NAMALWA (cell line): ENCODE measurements at places on chromosomes 4 and X.
A peak's percentile ranks its signal among the peaks of the same experiment; 100 is the strongest.

DNA sequence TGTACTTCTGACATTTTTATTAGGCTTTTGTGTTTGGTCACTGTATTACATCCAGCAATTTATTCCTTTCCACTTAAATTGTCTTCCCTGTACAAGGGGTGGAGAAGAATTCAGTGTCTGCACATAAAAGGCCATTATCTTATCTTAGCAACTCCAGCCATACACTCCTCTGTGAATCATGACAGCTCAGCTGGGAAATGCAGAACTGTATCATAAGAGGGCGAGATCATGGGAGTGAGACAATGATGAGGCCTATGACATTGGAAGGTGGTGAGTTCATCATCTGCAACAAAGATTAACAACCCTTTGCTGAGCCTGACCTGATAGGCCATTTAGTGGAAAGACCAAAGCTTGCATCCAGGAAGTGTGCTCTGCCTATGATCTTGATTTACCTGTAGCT is 33.3 kb downstream of the SLIT2 start:
- DNase-seq: no peak

DNA sequence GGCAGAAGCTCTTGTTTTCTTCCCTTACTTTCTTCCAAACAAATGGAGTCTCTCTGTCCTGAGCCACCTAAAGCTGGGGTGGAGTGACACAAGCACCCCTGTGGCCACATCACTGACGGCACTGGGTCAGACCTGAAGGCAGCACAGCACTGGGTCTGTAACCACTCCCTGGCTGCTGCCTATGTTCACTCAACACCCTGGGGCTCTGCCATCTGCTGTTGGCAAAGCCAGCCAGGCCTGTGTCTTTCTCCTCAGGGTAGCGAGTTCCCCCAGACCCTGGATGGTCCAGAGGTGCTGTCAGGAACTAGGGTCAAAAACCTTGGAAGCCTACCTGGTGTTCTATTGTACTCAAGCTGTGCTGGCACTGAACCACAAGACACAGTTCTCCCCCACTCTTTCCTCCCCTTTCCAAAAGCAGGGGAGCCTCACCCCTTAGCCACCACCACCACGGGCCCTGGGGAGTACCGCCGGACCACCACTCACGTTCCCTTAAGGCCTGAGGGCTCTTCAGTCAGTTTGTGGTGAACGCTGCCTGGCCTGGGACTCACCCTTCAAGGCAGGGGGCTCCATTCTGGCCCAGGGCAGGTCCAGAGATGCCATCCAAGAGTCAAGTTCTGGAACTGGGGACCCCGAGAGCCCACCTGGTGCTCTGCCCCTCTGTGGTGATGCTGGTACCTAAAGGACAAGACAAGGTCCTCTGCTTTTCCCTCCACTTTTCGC is 31.5 kb downstream of the TMEM271 start:
- no peak for DNase-seq

GRCh38 chr4:128373628-128374027 is 86.0 kb upstream of the PGRMC2 start:
- no peak for DNase-seq

DNA sequence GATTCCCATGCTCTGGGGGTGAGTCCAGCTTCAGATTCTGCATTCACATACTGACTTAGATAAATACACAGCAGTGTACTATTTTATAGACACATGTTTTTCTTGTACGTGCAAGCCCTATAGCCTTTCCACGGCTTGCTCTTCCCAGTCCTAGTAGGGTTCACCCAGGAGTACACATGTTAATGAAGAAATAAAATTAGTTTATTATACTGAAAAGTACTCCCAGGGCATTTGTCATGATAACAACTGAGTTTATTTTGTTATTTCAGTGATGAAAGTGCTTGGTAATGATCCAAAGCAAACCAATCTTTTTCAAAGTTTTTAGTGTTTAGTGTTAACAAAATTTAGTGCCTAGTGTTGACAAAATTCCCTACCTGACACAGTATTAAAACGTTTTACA is 21.3 kb downstream of the MAPK10 start:
- no peak for DNase-seq

DNA sequence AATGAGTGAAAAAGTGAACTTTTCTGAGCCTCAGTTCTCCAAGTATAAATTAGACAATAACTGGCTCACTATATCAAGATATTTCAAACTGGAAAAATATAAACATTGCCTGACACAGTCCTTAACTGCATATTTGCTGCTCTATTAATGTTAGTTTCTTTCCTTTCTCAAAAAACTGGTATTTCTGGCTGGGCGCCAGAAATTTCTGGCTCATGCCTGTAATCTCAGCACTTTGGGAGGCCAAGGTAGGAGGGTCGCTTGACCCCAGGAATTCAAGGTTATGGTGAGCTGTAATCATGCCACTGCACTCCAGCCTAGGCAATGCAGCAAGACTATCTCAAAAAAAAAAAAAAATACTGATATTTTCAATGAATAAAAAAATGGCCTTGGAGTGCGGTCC is 227.0 kb downstream of the MAGEB17 start:
- no peak for DNase-seq

- no peak for DNase-seq
Measured at GRCh38 chr4:172895699-172896098, 272.9 kb upstream of the GALNT7 start.

DNA sequence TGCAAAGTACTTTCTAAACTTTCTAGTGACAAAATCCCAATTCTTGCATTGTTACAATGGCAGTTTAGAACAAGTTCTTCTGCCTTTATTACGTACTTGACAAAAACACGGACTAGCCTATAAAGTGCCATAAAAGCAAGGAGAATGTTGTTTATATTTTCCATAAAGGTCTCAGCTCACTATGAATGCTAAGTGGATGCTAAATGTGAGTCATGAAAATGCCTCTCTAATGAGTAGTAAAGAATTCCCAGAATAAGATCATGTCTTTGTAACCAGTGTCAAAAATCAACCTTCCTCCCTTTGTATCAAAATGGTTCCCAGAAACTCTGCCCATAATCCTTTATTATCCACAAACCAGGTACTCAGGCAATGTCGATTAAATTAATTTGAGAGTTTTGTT is 539.8 kb upstream of the SLIT2 start:
- DNase-seq: no peak

- no peak for DNase-seq
Measured at GRCh38 chrX:19924285-19924684, 36.9 kb upstream of the SH3KBP1 start.

- no peak for DNase-seq
Measured at GRCh38 chr4:168743601-168744000, 246.7 kb downstream of the PALLD start.

- no peak for DNase-seq
Measured at GRCh38 chr4:65789341-65789740, 119.1 kb upstream of the EPHA5 start.

DNA sequence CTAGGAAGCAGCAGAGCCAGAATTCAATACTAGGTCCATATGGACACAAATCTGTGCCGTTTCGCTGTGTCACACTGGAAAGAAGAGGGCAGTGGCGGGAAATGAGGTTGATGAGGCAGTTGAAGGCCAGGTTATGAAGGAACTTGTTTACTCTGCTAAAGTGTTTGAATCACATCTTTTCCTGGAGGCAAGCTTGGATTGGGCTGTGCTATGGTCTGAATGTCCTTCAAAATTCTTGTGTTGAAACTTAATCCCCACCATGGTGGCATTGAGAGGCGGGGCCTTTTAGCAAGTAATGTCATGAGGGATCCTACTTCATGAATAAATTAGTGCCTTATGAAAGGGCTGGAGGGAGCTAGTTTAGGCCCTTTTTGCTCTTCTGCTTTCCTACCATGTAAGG is 2.1 kb upstream of the ERCC6L start:
- no peak for DNase-seq

DNA sequence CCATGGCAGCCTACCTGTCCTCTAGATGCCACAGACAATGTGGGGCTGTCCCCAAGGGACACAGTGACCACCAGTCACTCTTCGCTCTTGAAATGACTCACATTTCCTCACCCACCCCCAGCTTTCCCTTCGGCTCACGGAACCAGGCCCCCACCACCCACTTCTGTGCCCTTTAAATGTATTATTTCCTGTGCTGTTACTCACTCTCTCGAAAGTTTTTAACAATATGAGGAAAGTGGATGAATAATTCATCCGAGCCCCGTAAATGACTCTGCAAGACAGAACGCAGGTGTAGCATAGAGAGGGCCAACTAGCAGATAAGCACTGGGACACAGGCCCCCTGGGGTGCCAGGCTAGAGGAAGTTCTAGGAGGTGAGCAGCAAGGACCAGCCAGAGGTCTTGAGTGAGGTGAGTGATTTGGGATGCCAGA is 179.5 kb upstream of the TBL1X start:
- no peak for DNase-seq

DNA sequence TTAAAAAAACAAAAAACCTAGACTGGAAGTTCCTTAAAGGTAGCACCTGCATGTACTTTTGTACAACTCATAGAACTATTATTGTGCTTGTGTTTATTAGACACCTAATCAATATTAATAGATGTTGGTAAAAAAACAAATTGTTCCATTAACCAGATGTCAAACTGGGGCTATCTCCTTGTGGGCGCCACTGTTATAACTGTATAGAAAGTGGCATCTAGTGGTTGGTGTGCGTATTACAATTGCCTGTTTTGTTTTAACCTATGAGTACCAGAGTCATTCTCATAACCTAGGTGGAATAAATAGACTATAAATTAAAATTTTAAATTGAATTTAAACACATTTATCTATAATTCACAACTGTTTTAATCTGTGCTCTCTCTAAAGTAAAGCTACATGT is 97.4 kb downstream of the COL4A5 start:
- peak; percentile 45 for DNase-seq

- DNase-seq: no peak
Measured at GRCh38 chrX:84224741-84225140, 36.7 kb upstream of the RPS6KA6 start.

- no peak for DNase-seq
Measured at GRCh38 chr4:140368686-140369085, 4.8 kb upstream of the SCOC start.

- DNase-seq: no peak
Measured at GRCh38 chrX:13750812-13751211, 16.3 kb downstream of the OFD1 start.

GRCh38 chr4:176342384-176342783 is 22.6 kb downstream of the SPCS3 start:
- DNase-seq: no peak

- no peak for DNase-seq
Measured at GRCh38 chr4:147366164-147366563, 114.7 kb upstream of the EDNRA start.

DNA sequence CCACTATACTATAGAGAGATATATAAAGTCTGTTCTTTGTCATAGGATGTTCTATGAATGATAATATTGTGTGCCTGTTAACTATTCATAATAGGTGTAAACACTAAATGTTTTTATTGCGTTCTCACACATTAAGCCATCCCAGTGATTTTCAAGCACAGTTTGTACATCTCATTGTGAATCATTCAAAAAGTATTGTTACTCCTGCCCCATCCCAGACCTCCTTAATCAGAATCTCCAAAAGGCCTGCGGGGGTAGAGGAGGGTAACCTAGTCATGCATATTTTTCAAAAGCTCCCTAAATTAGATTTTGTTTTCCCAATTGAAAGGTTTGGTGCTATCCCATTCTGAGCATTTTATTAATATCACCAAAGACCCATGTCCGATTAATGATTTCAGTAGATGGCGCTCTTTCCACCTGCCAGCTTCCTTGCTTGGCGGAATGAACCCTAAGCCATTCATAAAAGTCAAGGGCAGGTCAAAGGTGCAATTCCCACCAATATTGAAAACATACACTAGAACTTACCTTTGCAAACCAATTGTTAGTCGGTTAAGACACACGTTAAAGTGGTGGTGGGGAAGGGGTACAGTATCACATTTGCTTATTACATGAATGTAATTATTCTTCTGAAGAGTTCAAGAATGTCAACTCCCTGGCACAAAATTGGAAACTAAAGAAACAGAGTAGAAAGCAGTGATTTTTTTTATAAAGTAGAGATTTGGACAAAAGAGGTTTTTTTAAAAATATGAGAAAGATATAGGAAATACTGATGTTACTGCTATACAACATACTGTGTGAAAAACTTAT is 5.8 kb upstream of the TET2 start:
- peak; percentile 79 for DNase-seq

GRCh38 chr4:150079081-150079581 is 886 bp downstream of the DCLK2 start:
- no peak for DNase-seq

GRCh38 chr4:111664308-111664945 is 480.8 kb upstream of the FAM241A start:
- no peak for DNase-seq

DNA sequence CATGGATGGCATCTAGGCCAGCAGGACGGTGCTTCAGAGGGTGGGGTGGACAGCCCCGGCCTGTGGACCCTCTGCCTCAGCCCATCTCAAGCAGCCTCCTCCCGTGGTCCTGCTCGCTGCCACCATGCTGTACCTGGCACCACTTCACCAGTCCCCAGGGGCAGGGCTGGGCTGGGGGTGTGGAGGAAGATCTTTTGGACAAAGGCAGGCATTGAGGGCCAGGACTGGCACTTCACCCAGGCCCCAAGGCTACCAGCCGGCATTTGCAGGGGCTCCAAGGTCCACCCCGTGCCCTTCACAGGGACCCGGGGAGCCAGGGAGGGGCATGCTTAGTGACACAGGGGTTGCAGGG is 713 bp downstream of the PLXNB3 start:
- DNase-seq: no peak

GRCh38 chr4:94168321-94168720 is 39.3 kb upstream of the SMARCAD1 start:
- no peak for DNase-seq

DNA sequence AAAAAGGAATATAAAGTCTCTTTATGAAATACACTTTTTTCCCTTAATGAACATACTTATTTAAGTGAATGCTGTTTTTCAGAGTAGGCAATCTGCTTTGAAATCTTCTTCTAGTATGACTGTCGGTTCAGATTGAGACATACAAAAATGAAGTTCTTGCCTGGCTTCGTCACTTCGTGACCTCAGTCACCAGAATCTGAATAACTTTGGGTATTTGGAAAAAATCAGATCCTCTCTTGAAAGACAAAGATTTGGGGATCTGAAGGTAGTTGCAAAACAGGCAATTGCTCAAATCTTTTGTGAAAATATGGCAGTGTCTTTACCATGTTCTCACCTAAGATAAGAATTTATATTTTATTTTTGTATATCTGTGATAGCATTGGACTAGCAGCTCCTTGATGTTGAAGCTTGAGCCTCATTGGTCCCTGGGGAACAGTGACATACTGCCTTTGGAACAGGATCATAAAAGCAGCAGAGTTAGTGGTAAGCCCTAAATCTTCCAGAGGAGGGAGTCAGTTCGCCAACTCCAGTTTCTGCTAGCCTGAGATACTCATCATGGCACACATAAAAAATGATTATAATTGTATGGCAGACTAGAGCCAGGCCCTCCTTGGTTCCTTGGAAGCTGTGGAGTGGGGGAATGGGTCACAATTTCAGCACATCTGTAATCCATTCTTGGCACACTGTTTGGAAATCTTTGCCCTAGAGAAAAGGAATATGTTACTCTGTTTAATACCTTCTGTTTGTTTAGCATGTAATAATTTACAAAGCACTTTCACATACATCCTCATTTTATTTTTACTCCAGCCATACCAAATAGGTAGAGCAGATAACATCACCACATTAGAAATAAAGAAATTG is 5.0 kb downstream of the ARFIP1 start:
- peak; percentile 50 for DNase-seq
